NCI-H2081 treated with DMSO at 0.1 percent for 48 hours (cell line): ENCODE measurements at places on chromosomes 2 and 18.
A peak's percentile ranks its signal among the peaks of the same experiment; 100 is the strongest.

- peak; percentile 85 for DNase-seq
Observed at GRCh38 chr2:222753251-222753824, 81.9 kb downstream of the MOGAT1 start.

DNA sequence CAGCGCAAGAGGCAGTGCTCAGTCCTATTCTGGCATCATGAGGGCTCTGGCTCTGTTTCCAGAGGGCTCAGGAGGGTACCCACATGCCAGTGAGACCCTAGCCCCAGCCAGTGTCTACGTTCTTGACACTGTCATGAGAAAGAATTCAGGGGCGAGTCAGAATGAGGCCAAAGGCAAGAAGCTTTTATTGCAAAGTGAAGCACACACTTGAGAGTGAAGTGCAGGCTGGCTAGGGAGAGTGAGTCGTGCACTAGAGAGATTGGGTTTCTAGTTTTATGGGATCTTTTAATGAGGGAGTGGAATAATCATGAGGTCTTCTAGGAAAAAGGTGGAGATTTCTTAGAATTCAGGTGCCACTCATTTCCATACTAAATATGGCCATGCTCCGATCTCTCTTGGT lies 164.1 kb downstream of the DCDC2C start:
- DNase-seq, result no peak

- no peak for DNase-seq
Observed at GRCh38 chr2:3644891-3645605, 13.0 kb upstream of the ALLC start.

- DNase-seq, result peak; percentile 20
Observed at GRCh38 chr2:75466708-75467311, 93.9 kb downstream of the EVA1A start.

DNA sequence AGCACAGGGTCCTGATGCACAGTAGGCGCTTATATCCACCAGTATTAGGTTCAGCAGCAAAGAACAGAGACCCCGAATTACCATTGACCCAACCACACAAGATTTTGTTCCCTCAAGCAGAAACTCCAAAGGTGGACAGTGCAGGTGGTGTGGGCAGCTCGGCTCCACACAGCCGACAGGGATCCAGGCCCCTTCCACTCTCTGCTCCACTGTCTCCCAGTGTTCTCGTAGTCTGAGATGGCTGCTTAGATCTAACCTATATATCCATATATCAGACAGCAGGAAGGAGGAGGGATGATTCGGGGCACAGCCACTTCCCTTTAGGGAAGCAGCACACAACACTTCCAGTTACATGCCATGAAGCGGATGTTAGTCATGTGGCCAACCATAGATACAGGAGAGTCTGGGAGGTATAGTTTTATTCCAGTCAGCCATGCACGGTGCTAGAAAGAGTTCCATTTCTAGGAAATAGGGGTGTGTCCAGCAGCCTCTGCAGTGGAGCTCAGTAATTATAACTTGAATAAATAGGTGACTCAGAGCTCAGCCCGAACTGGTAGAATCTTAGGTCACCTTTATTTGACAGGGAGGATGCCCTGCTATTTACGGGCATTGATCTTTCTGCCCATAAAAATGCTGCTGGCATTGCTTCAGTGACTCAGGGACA lies 158.9 kb downstream of the TWIST2 start:
- no peak for DNase-seq
